ENCODE measurements at places on chromosomes 6 and 20.

DNA sequence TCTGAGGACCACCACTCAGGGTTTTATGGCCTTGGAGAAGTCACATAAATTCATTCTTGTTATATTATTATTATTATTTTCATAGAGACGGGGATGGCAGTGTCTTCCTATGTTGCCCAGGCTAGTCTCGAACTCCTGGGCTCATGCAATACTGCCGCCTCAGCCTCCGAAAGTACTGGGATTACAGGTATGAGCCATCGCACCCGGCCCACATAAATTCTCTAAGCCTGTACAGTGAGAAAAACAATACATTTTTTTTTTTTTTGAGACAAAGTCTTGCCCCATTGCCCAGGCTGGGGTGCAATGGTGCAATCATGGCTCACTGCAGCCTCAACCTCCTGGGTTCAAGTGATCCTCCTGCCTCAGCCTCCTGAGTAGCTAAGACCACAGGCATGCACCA is 753 bp upstream of the FASTKD5 start:
- DNase-seq, result no peak

- DNase-seq, result peak; percentile 63
These were observed 69.9 kb downstream of the HACE1 start for GRCh38 chr6:104789770-104790190.

- no peak for DNase-seq
These were observed 56.0 kb downstream of the RIN2 start for GRCh38 chr20:19813846-19814640.

- no peak for DNase-seq
These were observed 47.8 kb upstream of the TOP1 start for GRCh38 chr20:40980828-40981310.

GRCh38 chr6:7886132-7886531 is 24.5 kb downstream of the TXNDC5 start:
- no peak for DNase-seq

DNA sequence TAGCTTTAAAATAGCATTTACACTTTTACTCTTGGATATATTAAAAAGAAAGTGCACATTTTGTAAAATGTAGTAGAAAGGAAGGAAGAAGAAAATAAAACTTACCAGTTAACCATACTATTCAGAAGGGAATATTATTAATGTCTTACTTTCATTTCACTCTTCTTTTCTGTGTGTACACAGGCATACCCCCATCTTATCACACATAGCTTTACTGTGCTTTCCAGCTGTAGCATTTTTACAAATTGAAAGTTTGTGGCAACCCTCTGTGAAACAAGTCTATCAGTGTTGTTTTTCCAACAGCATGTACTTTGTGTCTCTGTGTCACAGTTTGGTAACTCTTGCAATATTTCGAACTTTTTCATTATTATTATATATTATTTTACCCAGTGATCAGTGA is 314.5 kb downstream of the UTRN start:
- DNase-seq, result no peak

GRCh38 chr6:11779329-11780096 is 910 bp upstream of the ADTRP start:
- no peak for DNase-seq

DNA sequence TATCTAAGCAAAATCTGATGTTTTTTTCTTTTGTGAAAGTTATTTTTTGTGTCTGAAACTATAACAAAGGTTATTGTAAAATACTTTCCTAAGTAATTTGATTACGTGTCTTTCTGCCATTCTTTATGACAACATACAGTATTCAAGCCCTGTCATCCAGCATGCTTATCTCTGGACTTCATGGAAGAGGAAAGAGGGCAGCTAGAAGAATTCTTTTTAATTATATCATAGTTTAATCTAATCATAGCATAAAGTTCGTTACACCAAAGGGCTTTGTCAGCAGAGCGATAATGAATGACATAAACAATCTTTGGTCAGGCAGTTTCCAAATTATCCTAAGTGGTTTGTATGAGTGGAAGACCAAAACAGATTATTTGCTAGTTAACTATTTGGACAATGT is 3.5 kb downstream of the ENPP3 start:
- DNase-seq, result no peak

- DNase-seq, result no peak
These were observed 59.8 kb downstream of the IRF4 start for GRCh38 chr6:451336-451735.

DNA sequence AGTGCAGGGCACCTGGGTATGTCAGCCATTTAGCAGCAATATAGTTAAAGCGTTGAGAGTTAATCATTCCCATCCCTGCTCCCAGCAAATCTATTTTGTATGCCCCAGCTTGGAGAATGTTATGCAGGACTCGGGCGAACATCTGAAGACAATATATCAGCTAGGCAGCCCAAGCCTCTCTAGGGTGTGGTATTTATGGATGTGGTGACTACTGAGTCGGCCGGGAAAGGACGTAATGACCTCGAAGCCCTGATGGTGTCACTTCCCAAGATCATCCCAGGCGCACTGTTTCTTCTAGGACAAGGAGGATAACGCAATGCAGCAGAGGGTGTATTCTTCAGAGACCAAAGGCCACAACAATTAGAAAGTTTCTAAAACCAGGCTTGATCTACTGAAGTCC is 63.6 kb upstream of the FAM184A start:
- DNase-seq, result no peak

DNA sequence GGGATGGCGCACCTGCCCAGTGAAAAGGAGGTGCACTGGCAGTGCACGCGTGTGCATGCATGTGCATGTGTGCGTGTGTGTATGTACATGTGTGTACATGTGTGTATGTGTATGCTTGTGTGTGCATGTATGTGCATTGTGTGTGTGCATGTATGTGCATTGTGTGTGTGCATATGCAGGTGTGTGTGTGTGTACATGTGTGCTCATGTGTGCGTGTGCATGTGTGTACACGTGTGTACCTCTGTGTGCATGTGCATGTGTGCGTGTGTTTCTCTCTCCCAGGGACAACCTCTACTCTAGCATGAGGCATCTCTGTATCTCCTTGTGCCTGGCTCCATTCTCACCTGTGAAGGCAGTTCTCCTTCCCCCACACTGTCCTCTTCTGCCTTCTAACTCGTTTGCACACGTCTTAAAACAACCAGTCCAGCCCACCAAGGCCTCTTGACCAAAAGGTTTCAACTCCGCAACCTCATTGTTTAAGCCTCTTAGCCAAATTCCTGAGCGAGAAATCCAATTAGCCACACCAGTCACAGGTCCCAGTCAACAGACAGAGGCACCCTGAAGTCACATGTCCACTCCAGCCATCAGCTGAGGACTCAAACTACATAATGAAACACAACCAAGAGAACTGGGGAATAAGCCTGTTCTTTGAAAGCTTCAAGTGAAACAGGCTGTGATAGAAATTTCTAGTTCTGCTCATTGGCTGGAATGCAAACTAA is 103.5 kb upstream of the PTPRT start:
- no peak for DNase-seq

DNA sequence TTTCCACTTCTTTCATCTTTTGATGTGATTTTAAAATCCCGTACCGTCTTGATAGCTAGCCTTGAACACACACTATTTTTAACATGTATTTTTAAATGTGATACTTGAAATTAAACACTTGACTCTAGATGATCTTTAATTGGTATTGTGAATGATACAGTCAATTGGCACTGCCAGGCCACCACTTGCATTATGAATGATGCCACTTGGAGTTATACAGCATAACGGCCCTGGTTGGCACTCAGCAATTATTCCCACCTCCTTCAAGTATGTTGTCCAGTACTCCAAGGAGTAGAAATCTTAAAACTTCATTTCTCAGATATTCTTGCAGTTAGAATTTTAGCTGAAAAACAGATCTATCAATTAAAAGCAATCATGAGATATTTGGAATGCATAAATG is 62.9 kb downstream of the TENT5A start:
- no peak for DNase-seq

DNA sequence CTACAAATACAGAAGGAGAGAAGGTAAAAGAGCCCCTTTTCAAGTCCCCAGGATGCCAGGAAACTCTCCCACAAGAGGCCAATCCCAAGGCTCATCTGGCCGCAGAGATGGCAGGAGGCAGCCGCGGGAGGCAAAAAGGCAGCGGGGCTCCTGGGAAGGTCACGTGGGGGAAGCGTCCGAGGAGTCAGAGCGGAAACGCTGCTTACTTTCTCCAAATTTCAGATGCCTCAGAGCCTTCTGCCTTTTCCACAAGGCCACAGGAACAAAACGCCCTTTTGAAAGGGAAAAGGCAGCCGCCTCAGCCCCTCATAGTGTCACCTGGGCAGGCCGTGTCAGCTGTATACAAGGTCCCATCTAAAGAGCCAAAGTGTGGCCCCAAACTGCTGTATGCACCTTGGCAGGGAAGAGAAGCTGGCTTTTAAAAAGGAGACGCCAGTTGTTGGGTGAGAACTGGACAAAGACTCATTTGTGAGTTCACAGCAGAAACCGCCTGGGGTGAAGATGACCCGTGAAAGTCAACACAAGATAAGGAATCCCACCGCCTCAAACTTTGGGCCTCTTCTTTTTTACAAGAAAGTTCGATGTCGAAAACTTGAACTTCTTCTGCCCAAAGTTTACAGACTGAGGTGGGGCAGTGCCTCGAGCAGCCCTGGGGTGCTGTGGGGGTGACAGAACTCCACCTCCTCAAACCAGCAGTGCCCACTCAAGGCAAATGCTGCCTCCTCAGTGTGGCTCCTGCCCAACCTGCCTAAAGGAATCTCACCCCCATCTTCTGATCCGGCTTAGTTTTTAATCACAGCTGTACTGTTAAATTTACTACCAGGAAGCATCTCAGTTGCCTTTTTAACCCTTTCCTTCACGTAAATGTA is 45.4 kb downstream of the EZR start:
- DNase-seq, result no peak

DNA sequence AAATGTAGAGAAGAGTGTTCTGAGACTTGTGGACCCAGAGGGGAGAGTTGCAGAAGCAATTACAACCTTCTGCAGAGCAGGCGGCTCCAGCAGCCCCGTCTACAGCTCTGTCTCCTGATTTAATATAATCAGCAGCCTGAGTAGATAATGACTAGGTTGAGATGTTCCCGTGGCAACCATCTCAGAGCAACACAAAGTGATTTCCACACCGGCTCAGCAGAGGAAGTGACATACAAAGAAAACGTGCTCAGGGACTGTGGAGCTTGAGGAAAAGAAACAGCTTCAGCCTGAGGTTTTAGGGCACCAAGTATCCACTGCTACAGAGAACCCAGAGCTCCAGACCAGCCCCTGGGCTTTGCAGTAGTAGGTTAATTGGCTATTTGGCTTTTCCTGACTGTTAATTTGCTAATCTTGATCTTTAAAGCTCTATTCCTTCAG is 136.4 kb downstream of the MTFR2 start:
- DNase-seq, result peak; percentile 67

- no peak for DNase-seq
These were observed 433 bp downstream of the QRSL1 start for GRCh38 chr6:106629859-106630163.

- peak; percentile 31 for DNase-seq
These were observed 76.7 kb upstream of the LAMA2 start for GRCh38 chr6:128806261-128806660.
